NCI-H748 treated with DMSO at 0.1 percent for 48 hours (cell line): ENCODE measurements at places on chromosomes 6 and 20.

GRCh38 chr6:49909563-49909962 lies 43.2 kb upstream of the CRISP1 start:
- DNase-seq: no peak

DNA sequence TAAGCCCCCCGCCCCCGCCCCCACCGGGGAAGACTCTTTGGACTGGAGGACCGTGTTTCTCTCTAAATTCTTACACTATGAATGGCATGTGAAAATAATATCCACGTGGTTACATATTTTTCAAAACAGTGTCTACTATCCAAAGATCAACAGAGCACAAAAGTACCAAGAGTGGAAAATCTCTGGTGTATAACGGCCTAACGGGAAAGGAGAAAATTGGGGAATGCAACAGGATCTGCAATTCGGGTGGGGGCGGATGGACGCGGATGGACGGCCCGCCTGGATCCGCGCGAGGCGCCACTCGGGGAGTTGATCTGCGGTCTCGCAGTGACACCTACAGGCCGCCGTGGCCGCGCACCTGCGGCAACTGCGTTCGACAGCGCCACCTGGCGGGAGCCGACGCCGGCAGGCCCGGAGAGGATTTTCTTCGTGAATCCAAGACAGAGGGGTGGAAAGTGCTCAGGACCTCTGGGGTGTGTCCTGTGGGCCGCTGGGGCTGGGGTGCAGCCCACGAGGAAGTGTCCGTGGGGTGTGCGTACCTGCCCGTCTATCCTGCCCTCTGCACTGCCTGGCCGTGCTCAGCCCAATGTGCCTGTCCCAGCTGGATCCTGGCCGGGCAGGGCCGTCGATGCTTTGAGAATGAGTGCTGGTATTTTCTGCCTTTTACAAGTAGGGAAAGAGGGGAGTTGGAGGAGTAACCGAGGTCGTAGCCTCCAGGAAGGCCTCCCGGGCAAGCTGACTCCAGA lies 18.6 kb downstream of the ANKRD60 start:
- DNase-seq: peak; percentile 25

GRCh38 chr6:161218222-161218621 lies 55.6 kb downstream of the AGPAT4 start:
- DNase-seq: no peak

- no peak for DNase-seq
These were observed 7.7 kb upstream of the SLC35A1 start for GRCh38 chr6:87465051-87465450.

DNA sequence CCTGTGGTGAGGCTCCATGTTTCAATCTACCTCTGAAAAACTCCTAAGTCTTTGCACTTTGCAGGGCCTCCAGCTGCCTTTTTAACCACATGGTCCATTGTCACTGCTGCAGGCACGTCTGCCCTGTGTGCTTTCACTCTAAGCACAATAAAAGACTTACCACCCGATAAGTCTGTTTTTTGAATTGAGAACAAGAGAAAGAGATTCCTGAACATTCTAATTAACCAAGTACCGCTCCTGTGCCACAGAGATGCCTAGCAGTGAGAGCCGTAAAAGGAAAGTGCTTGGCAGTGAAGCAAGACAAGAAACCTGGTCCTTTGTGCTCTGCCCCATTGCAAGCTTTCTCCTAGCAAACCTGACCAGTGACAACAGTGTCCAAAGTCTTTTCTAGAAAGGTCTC lies 487.6 kb upstream of the FLRT3 start:
- no peak for DNase-seq

- DNase-seq: no peak
These were observed 33.6 kb downstream of the VGLL2 start for GRCh38 chr6:117298941-117299340.

- DNase-seq: no peak
These were observed 1129.5 kb downstream of the EPHA7 start for GRCh38 chr6:92289831-92290230.

DNA sequence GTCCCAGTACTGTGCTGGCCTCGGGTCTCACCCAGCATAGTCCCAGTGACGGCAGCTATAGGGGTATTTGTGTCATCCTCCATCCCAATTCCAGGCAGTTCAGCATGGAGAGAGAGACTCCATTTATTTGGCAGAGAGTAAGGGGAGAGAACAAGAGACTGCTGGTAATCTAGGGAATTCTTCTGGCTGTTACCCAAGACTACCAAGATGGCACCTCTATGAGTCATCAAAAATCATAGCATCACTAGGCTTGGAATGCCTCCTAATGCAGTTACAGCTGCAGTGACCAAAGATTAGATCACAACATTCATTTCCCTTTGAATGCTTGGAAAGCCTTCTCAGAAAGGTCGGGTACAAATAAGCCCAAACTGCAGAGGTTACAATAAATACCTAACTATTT lies 660.4 kb upstream of the FLRT3 start:
- DNase-seq: no peak

DNA sequence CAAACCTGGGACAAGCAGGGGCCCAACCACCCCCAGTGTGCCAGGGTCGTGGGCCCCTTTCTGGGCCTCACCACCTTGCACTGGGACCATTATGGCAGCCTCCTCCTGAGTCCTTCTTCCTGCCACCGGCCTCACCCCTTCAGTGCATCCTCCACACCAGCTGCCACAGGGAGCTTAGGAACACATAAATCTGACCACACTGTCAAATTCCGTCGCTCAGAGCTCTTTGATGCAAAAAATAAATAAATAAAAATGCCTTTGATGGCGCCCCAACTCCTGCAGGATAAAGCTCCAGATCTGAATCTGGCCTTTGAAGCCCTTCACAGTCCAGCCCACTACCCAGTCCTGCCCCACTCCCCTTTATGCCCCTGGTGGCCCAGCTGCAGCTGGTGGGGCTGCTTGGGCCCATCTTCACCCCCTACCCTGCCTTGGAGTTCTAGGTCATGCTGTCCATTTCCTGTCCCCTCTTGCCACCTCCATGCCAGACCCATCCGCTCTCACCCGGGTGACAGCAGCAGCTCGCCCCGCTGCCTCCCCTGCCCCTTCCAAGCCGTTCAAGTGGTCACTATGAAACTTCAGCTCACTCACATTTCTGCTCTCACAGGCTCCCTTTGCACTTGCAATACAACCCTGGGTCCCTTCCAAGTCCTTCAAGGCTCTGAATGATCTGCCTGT lies 16.0 kb downstream of the MYH7B start:
- DNase-seq: no peak

DNA sequence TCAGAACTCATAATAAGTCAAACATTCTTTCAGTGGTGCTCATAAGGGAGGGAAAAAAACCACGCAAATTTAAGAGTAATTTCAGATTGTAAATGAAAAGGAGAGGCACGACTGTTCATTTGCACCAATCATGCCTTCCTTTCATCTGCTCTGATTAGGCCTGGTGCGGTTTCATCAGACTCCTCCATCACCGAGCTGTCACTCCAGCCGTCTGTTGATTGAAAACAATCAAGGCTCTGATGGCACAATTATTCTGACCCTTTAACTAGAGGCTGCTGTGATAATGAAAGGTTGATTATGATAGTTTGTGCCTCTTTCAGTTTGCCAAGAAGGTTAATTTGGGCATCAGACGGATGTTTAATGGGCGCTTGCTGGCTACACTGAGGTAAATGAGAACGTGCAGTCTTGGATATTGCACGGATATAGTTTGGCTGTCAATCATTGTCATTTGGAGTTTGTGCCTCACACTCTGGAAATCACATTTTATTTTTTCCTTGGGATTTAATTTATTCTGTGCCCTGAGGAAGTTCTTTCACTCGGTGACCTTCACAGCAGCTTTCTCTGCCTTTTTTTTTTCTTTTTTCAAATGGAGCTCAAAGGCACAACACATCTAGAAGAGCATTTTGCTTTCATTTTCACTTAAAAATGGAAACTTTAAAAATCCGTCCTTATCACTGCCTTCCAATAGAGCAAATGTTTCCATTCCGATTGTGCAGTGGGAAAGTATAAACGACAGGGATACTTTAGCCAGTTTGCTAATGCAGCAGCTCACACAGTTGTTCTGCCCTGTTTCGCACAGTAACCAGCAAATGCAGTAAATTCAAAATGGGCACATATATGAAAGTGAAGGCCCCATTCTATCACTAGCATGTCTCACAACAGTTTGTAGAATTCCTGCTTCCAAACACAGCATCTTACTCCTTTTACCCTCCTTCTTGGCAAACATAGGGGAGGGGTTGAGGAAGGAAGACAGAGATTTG lies 172.8 kb downstream of the KLHL32 start:
- DNase-seq: peak; percentile 55

DNA sequence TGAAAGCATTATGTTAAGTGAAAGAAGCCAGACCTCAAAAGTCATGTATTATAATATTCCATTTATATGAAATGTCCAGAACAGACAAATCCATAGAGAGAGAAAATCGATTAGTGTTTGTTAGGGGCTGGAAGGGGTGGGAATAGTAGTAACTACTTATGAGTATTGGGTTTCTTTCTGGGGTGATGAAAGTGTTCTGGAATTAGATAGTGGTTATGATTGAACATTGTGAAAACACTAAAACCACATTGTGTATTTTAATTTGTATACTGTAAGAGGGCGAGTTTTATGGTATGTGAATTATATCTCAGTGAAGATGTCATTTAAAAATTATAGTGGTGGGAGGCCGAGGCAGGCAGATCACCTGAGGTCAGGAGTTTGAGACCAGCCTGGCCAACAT lies 52.0 kb upstream of the KIF13A start:
- DNase-seq: no peak

DNA sequence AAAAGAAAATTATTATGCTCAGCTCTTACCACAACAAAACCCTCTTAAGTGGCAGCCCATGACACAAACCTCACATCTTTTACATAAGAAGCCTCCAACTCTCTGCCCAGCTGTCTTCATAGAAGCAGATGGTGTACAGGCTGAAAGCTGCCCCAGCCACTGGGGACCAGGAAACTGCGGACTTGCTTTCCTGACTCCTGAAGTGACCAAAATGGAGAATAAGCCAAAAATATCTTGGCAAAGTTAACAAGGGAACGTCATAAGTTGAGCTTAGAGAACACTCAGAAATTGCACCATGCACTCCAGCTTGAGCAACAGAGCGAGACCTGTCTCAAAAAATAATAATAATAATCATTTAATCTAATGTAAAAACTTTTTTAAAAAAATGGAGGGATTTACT lies 160.3 kb upstream of the CDYL start:
- DNase-seq: no peak

- no peak for DNase-seq
These were observed 122.6 kb downstream of the OPRM1 start for GRCh38 chr6:154161689-154162088.

DNA sequence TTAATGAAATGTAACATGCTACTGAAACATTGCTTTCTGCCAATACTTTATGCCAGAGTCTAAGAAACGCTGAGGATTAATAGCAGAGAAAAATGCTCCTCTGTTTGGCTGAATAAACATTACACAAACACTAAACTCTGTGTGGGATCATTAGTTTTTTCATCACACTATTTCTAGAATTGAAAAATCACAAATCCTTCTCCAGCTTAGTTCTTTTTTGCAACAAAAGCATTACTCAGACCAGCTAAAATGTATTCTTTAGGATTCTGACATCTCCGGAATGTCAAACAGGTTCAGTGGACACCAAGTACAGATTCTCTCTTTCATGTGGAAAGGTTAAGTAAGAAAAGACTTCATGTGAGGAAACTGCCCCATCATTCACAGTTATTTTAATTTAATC lies 226.9 kb downstream of the SIM1 start:
- DNase-seq: no peak

DNA sequence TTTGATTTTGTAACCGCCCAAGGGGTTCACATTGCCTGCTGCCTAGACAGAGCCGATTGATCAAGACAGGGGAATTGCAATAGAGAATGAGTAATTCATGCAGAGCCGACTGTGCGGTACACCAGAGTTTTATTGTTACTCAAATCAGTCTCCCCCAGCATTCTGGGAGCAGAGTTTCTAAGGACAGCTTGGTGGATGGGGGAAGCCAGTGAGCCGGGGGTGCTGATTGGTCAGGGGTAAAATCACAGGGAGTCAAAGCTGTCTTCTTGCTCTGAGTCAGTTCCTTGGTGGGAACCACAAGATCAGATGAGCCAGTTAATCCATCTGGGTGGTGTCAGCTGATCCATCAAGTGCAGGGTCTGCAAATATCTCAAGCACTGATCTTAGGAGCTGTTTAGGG lies 60.0 kb upstream of the EZR start:
- DNase-seq: no peak

DNA sequence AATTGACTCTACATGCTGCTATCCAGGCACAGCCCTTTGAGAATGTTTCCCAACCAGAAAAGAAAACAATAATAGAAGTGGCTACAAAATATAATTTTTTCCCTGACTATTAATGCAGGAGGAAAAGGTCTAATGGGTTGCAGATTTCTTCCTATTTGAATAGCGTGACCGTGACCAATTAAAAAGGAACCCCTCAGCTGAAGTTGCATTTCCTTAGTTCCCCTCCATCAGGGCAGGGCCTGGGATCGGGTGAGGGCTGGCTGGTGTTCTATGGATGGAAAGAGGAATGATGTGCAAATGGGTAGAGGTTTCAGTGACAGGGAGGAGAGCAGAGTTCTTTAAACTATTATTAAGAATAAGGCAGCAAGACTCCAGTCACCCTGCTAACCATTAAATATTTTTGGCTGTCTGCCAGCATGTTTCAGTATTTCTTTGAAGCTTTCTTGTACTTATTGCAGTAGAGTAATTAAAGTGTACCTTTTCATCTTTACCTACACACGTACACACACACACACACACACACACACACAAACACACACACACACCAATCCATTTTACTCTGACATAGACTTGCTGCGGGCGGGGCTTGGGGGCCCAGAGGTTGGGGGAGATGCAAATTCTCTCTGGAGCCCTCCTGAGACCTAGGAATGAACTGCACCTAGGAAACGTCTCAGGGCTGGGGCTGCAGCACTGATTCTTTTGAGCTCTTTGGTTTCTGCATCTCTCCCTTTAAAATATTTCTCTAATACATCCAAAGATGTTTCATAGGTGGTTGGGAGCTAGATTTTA lies 154.8 kb upstream of the SLC35B3 start:
- no peak for DNase-seq

GRCh38 chr6:26569433-26569764 lies 27.4 kb upstream of the ABT1 start:
- no peak for DNase-seq

GRCh38 chr20:40714109-40714508 lies 25.1 kb upstream of the MAFB start:
- no peak for DNase-seq

GRCh38 chr6:160253714-160254113 lies 4.9 kb downstream of the SLC22A2 start:
- no peak for DNase-seq
